GM19239 (cell line): ENCODE measurements at places on chromosomes 16 and 17.
A peak's percentile ranks its signal among the peaks of the same experiment; 100 is the strongest.

- DNase-seq = no peak
Observed at GRCh38 chr17:31598921-31599571, 207.6 kb downstream of the RAB11FIP4 start.

DNA sequence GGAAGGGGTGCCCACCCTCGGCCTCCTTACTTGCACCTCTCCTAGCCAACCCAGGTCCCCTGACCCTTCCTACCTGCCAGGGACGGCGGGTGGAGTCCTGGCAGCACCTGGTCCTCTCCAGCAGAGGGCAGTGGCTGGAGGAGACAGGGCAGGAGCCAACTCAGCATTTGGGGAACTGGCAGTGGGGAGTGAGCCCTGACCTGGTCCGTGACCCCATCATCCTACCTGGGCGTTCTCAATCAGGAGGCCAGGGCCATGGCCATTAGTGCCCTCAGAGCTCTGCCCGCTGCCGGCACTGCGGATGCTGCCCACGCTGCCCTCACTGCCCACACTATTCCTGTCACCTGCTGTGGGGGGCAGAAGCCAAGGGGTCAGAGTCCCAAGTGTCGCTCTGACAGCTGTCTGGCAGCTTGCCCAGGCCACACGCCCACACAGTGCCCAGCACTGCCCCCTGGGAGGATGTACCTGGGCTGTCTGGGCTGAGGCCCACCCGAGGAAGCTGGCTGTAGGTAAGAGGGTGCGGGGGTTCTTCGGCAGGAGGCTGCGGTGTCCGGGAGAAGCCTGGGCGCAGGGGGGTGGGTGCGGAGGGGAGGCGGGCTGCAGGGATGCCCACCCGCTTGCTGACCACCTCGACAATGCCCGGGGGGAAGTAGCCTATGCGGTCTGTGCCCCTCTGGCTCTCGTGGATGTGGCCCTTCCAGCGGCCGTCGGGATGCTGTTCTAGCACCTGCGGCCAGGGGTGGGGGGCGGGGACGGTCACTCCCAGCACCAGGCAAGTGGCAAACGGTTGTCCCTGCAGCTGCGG is 10.8 kb downstream of the CASKIN2 start:
- DNase-seq = peak; percentile 95

DNA sequence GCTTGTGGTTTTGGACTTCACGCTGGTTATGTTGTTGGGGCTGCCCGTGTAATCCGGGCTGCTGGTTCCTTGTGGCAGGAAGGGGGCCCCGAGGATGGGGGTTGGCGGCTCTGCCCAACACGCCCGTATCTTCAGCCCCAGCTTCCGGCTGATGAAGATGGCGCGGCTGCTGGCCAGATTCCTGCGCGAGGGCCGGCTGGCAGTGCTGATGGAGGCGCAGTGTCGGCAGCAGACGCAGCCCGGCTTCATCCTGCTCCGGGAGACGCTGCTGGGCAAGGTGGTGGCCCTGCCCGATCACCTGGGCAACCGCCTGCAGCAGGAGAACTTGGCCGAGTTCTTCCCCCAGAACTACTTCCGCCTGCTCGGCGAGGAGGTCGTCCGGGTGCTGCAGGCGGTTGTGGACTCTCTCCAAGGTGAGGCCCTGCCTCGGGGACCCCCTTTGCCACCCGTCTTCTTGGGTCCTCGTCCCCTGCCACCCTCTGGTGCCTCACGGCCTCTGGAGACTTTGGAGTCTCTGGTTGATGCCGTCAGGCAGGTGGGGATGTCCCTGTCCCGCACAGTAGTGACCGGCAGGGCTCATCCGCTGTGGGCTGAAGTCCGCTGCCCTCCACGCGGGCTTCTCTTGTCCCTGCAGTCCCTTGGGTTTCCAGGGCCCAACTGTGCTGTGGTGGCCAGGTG is 2.2 kb downstream of the TELO2 start:
- no peak for DNase-seq

DNA sequence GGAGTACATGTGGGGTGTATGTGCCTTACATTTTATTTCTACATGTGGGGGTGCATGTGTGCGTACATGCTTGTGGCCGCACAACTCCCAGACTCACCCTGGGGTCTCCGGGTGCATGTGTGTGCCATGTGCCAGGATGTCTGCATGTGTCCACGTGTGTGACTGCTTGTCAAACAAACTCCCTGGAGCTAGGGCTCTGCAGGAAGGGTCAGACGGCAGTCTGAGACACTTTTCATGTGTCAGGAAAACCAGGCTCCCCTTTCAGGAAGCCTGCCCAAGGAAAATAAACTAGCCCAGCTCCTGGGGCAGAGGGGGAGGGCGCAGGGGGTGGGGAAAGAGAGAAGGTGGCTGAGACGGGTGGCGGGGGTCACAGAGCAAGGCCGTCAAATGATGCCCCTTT is 44.7 kb downstream of the FZD2 start:
- no peak for DNase-seq

- DNase-seq = no peak
Observed at GRCh38 chr16:78331731-78332130, 232.3 kb downstream of the WWOX start.

- no peak for DNase-seq
Observed at GRCh38 chr17:62566996-62567578, 60.4 kb upstream of the MRC2 start.

DNA sequence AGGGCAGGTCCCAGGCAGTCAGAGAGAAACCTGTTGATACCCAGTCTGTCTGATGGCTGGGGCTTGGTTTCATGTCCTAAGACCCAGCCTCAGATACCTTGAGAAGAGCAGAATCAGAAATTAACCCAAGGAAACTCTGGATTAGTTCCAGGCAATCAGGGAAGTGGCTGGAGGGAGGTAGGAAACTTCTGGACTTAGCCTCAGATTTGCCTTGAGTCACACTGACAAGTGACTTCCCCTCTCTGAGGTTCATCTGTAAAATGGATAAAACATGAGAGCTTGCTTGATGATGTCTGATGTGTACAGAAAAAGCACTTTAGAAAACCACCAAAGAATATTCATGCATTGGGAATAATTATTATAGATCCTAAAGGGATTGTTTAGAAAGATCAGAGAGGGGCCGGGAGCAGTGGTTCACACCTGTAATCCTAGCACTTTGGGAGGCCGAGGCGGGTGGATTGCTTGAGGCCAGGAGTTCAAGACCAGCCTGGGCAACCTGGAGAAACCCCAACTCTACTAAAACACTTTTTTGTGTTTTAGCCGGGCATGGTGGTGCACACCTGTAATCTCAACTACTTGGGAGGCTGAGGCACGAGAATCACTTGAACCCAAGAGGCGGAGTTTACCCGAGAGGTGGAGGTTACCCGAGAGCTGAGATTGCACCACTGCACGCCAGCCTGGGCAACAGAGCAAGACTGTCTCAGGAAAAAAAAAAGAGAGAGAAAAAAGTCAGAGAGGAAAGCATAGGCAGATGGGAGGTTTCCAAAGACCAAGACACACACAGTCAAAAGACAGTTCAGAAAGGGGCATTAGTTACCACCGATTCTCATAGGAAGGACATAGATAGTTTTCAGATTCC is 3.8 kb downstream of the CIITA start:
- no peak for DNase-seq

DNA sequence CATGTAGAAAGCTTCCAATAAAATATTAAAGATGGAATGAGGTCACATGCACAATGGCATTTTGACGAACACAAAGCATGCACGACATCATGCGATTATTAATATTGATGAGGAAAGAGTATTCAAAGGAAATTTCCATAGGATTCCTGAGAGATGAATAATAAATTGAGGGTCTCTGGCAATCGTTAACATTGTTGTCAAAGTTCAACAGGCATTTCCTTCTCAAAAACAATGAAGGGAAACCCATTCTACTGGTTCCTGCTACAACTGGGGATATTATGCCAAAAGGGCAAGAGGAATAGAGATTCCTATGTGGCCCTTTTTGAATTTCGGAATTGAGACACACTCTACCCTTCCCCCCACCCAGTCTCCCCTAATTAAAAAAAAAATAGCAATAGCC is 128.3 kb upstream of the NUDT7 start:
- no peak for DNase-seq

DNA sequence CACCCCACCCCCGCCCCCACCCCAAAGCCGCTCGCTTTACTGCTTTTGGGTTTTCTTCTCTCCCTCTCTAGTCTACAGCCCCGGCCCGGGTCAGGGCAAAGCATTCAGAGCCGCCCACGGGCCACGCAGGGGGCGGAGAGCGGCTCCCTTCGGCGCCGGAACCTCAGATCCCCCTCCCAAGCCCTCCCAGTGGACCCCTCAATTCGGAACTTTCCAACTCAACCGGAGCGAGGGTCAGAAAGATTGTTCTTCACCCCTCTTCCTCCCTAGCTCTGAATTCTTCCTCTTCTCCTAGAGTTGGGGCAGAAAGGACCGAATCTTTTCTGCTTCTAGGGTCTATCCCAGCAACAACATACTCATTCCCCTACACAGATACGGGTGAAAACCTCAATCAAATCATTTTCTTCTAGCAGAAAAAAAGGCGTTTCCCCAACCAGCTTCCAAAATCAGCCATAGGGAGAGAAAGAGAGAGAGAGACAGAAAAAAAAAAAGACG is 1.0 kb downstream of the HOXB2 start:
- DNase-seq = no peak

- DNase-seq = no peak
Observed at GRCh38 chr16:77946823-77947222, 75.5 kb upstream of the CLEC3A start.

- DNase-seq = no peak
Observed at GRCh38 chr17:82217120-82217529, 4.5 kb upstream of the CCDC57 start.
